ENCODE measurements at places on chromosomes 4 and X. TPM values are rescaled to one million over a fixed set of nuclear protein-coding genes. Genes with fewer than 3 reads are reported as not detected.

MAP9 gene
- 94.1 TPM for total RNA-seq

CC2D2A gene
- 27.2 TPM for total RNA-seq

SERPINA7 gene
- not detected for total RNA-seq

TMEM187 gene
- total RNA-seq = 2.1 TPM

UGT8 gene
- 15.0 TPM for total RNA-seq

ASB9 gene
- 1.2 TPM for total RNA-seq

F8 gene
- total RNA-seq = 6.7 TPM

SHROOM2 gene
- 38.8 TPM for total RNA-seq

SULT1E1 gene
- 12.7 TPM for total RNA-seq

TMPRSS11A gene
- total RNA-seq = not detected

NCAPG gene
- 12.2 TPM for total RNA-seq

FABP2 gene
- not detected for total RNA-seq

PRKG2 gene
- 7.6 TPM for total RNA-seq

JAKMIP1 gene
- 26.8 TPM for total RNA-seq

GRPR gene
- 1.4 TPM for total RNA-seq

ZNF141 gene
- total RNA-seq = 53.3 TPM

SH2D1A gene
- not detected for total RNA-seq

CORIN gene
- total RNA-seq = 2.5 TPM

CT45A10 gene
- not detected for total RNA-seq

LRRC66 gene
- total RNA-seq = 0.46 TPM

RNF212 gene
- total RNA-seq = 3.5 TPM

PSAPL1 gene
- not detected for total RNA-seq

CFAP47 gene
- total RNA-seq = 45.4 TPM

PF4V1 gene
- 1.6 TPM for total RNA-seq

PHEX gene
- 1.4 TPM for total RNA-seq

Data from diencephalon (tissue), 1 donor.